Breast epithelium (tissue), 4 donors: ENCODE measurements at places on chromosomes 7 and 10. TPM values are rescaled to one million over a fixed set of nuclear protein-coding genes. Genes with fewer than 3 reads are reported as not detected.

The ANKRD30A gene
- 725 TPM for total RNA-seq

The SLC16A9 gene
- total RNA-seq, result 1.2 TPM

The GSTO2 gene
- 22.5 TPM for total RNA-seq

The HMX2 gene
- total RNA-seq, result not detected

The TMEM130 gene
- not detected for total RNA-seq

- H3K27me3 ChIP-seq, result no peaks in the 10 kb centered on the region
- H3K4me1 ChIP-seq, result no peaks in the 10 kb centered on the region
- no peak overlapping the region for H3K27ac ChIP-seq
- no peaks in the 10 kb centered on the region for H3K36me3 ChIP-seq
- no peak for DNase-seq
- no peak overlapping the region for H3K4me3 ChIP-seq
Measured at GRCh38 chr7:113824117-113824823, 94.5 kb downstream of the PPP1R3A start.

DNA sequence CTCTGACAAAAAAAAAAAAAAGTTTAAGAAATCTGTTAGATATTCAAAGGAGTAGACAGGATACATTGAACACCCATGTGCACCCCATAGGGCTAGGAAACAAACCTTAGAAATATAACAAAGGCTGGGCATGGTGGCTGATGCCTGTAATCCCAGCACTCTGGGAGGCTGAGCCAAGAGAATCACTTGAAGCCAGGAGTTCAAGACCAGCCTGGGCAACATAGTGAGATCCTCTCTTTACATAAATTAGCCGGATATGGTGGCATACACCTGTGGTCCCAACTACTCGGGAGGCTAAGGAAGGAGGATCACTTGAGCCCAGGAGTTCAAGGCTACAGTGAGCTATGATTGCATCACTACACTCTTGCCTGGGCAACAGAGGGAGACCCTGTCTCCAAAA, 15.3 kb downstream of the CLIP2 start:
- DNase-seq, result no peak
- peaks cover 6% of the 10 kb centered on the region for H3K4me1 ChIP-seq
- no peak overlapping the region for H3K27ac ChIP-seq
- no peaks in the 10 kb centered on the region for H3K27me3 ChIP-seq
- no peak overlapping the region for H3K4me3 ChIP-seq
- no peaks in the 10 kb centered on the region for H3K36me3 ChIP-seq

GRCh38 chr7:69652947-69653701, 54.8 kb downstream of the AUTS2 start:
- DNase-seq, result no peak
- H3K27me3 ChIP-seq, result no peaks in the 10 kb centered on the region
- H3K36me3 ChIP-seq, result no peaks in the 10 kb centered on the region
- no peak overlapping the region for H3K4me3 ChIP-seq

DNA sequence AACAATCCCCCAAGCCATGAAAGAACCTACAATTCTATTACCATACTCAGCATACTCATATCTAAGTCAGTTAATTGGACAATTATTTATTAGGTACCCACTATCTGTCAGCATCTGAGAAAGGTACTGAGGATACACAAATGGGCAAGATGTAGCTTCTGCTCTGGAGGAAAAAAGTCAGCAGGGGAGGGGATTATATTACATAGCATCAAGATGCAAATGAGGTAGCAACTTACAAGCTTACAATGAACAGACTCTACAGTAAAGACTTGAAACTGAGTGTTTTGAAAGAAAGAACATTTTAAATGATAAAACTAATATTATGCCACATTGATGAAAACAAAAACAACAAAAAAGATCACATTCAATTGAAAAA, 10.8 kb upstream of the CUBN start:
- no peak for DNase-seq
- no peak overlapping the region for H3K4me3 ChIP-seq
- no peak overlapping the region for H3K27ac ChIP-seq
- no peaks in the 10 kb centered on the region for H3K27me3 ChIP-seq

GRCh38 chr7:145582742-145583303, 533.8 kb upstream of the CNTNAP2 start:
- no peak overlapping the region for H3K27ac ChIP-seq
- H3K36me3 ChIP-seq, result no peaks in the 10 kb centered on the region
- H3K27me3 ChIP-seq, result no peaks in the 10 kb centered on the region
- H3K4me3 ChIP-seq, result no peak overlapping the region

DNA sequence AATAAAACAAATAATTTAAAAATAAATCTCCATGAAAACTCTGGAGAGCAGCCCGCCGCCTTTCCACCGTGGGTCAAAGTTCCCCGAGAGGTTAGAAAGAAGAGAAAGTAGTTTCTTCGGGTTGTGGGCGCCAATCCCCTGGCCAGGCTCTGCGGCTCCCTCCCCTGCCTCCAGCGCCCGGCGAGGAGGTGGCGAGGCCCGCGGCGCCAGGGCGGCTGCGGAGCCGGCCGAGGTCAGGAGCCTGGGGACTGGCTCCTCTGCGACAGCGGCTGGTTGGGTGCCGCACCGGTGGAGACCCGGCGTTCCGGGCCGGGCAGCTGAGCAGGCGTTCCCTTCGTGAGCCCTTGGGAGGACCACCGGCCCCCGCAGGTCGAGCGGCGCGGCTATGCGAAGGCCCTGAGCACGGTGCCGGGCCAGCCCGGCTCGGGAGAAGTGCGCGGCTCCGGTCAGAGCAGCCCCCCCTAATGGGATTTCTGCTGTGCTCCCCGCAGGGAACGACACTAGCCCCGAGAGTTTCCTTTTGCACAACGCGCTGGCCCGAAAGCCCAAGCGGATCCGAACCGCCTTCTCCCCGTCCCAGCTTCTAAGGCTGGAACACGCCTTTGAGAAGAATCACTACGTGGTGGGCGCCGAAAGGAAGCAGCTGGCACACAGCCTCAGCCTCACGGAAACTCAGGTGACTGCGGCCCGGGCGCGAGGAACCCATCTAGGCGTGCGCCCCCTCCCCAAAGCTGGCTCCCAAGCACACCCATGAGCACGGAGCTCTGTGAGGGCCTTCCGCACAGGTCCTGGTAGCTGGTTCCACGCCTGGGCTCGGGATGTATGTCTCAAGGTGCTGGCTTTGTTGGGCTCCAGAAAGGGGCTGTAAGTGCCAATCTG, 2.8 kb downstream of the EMX2 start:
- no peak overlapping the region for H3K27ac ChIP-seq
- H3K36me3 ChIP-seq, result no peaks in the 10 kb centered on the region
- H3K4me1 ChIP-seq, result peaks cover 7% of the 10 kb centered on the region
- peak overlapping the region; percentile 72 for H3K4me3 ChIP-seq
- peaks cover 96% of the 10 kb centered on the region for H3K27me3 ChIP-seq
- DNase-seq, result no peak
